ENCODE measurements at places on chromosomes 7 and 10. TPM values are rescaled to one million over a fixed set of nuclear protein-coding genes. Genes with fewer than 3 reads are reported as not detected.

DNA sequence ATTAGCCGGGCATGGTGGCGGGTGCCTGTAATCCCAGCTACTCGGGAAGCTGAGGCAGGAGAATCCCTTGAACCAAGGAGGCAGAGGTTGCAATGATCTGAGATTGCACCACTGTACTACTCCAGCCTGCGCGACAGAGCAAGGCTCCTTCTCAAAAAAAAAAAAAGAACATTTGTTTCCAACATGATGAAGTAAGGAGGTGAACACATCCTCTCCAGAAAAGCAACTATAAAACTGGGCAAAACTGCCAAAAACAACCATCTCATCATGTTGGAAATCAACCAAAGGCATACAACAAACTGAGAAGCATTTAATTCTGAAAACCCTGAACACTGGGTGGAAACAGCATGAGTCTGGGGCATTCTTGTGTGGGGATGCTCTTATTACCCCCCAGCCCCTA lies 14.3 kb downstream of the PRTFDC1 start:
- no peak for DNase-seq

GRCh38 chr10:9052767-9053166 lies 998.3 kb downstream of the GATA3 start:
- no peak for DNase-seq

The C10orf143 gene
- total RNA-seq, result 0.14 TPM

DNA sequence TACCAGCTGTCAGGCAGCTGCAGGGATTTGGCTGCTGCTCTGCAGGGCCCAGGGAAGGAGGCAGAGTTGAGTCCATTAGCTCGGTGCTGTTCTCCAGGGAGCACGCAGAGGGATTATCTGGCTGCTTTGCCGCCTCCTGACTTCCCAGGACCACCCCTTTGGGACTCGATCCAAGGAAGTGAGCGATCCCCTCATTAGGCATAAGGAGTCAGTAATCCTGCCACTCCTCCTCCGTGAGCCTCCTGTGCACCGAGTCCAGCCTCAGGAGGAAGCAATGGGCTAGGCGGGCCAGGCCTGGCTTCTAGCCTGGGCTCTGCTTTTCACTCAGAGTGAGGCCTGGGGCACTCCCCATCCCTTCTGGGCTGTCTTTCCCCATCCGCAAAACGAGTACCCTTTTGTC lies 417.9 kb downstream of the RPS24 start:
- no peak for DNase-seq

- no peak for DNase-seq
Measured at GRCh38 chr7:146539836-146540235, 423.2 kb downstream of the CNTNAP2 start.

- DNase-seq, result no peak
Measured at GRCh38 chr7:107194052-107194451, 25.2 kb downstream of the HBP1 start.

DNA sequence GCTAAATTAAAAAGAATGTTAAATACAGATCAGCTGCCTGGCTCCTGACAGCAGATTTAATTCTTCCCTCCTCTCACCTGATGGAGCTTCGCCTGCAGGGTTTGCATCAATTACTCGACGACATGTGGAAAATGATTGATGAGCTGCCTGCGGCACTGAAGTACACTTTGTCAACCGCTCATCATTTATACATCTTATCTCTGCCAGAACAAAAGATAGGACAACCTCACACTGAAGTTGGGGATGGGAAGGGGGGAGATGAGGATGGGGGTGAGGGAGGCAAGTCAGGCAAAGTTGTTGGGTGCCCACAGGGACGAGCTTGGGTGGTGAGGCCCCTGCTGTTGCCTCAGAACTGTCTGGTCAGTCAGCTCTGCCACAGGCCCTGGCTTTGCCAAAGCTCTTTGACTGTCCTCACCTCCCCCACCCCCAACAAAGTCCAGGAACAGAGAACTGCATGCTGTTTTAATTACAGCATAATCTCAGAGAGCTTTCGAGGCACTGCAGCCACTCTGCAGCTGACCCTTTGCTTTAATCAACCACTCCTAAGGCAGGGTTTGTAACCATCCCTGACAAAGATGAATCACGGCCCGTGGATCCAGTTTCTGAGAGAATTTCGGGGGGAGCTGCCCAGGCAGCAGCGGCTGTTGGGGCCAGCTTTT lies 702.3 kb downstream of the LRMDA start:
- DNase-seq, result no peak

GRCh38 chr7:88888684-88889083 lies 93.1 kb upstream of the TEX47 start:
- no peak for DNase-seq

The NUP205 gene
- total RNA-seq, result 27.8 TPM

The COBL gene
- total RNA-seq, result 18.7 TPM

DNA sequence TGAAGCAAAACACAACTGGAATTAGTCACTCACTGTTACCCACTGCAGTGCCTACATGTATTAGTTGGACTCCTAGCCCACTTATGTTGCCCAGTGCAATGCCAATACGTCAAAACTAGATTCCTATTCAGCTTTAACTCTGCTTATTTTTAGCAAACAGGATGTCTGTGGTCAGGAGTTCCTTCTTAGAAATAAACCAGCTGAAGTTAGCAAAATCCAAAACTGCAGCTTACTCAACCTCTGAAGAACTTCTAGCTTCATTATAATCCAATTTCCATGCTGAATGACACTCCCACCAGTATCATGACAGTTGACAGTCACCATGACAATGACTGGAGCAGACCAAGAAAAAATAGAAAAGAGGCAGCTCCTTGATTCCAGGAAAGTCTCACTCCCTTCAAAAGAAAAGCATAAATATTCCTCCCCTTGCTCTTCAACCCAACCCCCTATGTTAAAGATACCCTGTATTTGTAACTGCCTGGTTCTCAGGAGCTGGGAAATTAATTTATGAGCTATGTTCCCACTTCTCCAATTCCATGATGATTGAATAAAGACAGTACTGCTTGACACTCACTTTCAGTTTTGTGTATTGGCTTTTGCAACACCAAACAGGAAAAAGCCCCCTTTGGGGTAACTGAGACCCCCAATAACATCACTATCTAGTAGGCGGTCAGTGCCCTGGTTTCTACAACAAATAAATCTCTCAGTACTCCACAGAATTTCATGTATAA lies 327.4 kb downstream of the SORCS1 start:
- DNase-seq, result no peak
